NCI-H2081 treated with DMSO at 0.1 percent for 48 hours (cell line): ENCODE measurements at places on chromosomes 6 and 20.

GRCh38 chr6:149942461-149942829, 631 bp downstream of the ULBP2 start:
- no peak for DNase-seq

DNA sequence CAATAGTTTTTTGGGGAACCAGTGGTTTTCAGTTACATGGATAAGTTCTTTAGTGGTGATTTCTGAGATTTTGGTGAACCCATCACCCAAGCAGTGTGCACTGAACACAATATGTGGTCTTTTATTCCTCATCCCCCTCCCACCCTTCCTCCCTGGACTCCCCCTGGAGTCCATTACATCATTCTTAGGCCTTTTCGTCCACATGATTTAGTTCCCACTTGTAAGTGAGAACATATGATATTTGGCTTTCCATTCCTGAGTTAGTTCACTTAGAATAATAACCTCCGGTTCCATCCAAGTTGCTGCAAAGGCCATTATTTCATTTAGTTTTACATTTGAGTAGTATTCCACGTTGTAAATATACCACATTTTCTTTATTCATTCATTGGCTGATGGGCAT, 28.3 kb downstream of the RPP40 start:
- DNase-seq, result no peak

- DNase-seq, result no peak
Observed at GRCh38 chr20:24958506-24959385, 9.7 kb downstream of the CST7 start.

DNA sequence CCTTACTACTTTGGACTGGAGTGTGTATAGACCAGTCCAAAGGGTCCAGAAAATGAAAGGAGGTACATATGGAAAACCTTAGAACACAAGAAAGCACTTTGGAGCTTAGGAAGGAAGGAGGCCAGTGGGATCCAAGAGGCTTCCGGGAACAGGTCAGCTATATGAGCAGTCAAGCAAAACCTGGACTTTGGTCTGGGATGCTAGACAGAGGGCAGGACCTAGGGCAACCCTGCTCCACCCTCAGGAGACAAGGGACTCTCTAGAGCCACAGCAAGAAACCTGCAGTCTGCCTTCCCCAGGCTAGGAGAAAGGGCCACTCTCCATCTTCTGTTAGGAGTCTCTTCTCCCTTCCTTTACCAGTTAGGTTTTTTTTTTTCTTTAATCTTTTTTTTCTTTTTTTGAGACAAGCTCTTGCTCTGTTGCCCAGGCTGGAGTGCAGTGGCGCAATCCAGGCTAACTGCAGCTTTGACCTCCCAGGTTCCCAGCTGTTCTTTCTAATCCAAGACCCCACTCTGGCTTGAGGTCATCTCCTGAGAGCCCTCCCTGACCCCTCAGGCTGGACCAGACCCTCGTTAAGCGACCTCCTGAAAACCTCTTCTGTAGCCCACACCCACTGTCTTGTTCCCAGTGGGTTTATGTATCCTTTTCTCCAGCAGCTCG, 4.6 kb downstream of the KCNK5 start:
- DNase-seq, result no peak

DNA sequence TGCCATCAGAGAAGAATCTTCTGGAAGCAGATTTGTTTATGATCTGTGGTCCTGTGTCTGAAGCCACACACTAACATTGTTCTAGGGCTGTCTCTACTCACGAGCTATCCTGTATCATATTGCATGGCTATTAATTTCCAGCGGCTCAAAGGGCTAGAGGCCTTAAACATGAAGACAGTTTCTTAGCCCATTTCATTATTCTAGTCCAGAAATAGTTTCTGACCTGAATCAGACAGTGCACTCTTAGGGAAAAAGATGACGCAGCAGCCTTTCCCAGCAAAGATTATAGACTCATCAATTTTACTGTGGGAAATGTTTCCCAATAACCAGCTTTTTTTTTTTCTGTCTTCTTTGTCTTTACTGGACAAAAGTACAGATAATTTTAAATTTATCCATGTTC, 105.3 kb upstream of the SUPT3H start:
- no peak for DNase-seq

DNA sequence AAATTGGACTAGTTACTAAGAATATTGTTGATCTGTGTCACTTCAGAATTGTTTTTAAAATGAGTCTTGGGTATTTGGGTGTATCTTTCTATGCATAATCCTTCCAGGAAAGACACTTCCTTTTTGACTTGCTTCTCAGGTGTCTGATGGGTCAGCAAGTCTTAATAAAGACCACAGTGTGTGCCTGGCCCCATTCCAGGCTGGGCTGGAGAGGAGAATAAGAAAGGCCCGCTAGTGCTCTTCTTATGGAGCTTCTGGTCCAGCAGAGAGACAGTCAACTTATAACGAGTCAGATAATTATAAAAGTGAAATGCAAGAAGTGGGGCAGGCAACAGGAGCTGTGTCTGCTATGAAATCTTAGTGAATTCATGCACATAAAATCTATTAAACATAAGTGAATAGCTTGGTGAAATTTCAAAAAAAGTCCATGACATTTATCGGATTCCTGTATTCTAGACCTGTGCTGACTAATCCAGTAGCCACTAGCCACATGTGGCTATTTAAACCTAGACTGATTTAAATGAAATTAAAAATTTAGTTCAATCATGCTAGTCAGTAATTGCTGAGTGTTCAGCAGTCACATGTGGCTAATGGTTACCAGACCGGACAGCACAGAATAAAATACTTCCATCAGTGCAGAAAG, 42.6 kb downstream of the RNF144B start:
- DNase-seq, result no peak

- no peak for DNase-seq
Observed at GRCh38 chr6:43738877-43739641, 31.0 kb upstream of the VEGFA start.

DNA sequence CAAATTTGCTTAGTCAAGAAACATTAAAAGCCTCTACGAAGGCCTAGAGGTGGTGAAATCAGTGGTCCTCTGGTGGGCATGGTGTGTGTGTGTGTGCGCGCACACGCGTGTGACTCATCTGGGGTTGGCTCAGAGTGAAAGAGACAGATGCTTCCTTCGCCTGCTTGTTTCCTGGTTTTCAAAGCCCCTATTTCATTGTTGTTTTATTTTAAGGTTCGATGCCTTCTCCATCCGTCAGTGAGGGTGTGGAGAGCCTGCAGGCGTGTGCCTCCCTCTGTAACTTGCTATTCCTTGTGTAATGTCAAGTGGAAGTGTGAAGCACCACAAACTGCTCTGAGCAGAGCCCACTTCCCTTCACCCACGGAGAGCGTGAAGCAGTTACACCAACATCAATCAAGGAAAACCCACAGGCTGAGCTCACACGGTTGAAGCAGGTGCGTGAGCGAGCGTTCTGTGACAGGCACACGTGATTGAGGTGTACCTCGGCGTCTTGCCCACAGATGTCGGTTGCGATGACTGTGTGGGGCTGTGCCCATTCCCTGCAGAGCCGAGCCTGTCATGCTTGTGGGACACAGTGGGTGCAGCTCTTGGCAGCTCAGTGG, 233.9 kb downstream of the PRL start:
- DNase-seq, result no peak

GRCh38 chr20:58153121-58153520, 75.3 kb downstream of the ANKRD60 start:
- no peak for DNase-seq

DNA sequence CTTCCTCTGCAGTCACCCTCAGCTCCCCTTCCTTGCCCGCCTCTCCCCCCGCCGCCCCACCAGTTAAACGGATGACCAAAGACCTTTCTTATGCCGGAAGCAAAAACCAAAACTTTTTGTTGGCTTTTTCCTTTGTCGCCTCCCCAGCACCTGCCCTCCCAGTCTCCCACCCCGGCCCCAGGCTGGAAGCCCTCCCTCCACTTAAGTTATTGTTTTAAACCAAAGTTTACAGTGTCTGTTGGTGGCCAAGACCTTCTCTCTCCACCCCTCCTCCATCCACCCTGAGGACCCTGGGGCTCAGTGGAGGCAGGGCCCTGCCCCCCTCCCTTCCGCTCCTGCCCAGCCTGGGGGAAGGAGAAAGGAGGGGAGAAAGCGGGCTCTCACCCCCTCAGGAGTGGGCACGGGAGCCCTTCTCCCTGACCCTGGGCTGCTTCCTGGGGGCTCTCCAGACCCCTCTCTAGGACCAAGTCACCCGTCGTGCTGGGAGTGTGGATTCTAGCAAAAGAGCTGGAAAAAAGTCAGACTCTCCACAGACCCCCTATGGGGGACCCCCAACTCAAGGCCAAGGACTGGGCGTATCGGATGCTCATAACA, 38.3 kb upstream of the MDFI start:
- DNase-seq, result no peak

- DNase-seq, result no peak
Observed at GRCh38 chr20:53847837-53848170, 222.6 kb downstream of the BCAS1 start.

- no peak for DNase-seq
Observed at GRCh38 chr6:157961832-157962575, 19.7 kb upstream of the SYNJ2 start.

GRCh38 chr6:141833001-141833655, 299.6 kb upstream of the GJE1 start:
- DNase-seq, result no peak

DNA sequence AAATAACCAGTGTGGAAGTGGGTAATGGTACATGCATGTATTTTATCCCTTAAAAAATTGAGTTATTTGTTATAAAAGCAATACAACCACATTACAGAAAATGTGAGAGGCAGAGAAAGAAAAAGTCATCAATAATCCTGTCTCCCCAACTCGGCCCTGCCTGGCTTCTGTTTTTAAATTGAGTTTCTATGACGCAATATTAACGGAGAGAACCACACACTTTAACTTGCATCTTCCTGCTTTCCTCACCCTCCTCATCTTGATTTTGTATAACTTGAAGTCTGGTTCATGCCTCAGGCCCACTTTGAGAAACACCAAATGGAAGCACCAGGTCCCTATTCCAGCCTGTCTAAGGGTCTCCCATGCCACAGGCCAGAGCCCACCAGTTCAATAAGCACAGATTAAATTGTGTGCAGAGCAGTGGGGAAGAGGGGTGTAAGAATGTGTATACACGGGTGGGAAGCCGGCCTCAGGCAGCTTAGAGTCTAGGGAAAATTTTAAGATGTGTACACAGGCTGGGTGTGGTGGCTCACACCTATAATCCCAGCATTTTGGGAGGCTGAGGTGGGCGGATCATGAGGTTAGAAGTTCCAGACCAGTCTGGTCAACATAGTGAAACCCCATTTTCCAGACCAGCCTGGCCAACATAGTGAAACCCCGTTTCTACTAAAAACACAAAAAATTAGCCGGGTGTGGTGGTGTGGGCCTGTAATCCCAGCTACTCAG, 15.9 kb downstream of the KCNK5 start:
- DNase-seq, result no peak

DNA sequence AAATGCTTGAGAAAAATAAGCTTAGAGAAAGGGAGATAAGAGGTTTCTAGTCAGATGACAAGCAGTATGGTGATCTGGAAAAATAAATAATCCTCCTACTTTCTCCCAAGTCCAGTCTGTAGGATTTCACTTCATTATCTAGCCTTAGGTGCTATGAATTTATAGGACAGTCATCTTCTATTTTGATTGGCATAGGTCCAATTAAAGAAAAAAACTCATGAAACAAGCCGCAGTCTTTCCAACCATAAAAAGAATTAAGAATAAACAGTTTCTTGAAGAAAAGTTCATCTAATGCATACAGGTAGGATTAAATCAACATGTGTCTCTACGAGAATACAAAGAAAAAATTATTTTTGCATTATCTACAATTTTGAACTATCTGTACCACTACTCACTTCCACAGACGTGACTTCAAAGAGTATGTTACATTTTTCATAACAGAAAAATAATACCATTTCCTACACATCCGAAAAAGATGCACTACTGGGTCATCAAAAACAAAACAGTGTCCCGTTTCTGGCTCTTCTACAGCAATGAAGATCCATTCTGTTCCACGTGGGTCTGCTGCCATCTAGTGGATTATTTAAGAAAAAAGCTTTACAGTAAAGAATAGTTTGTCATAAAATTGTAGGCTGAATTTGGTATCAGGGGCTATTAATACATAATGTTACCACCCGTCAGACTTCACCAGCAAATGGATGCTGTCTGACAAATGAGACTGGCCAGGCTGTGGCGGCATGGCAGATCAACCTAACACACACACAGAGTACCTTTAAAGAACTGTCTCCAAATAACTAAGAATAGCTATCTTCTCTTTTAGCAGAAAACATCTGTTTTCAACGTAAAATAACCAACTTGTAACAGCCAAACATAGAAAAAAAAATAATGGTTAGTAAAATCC, 28.9 kb downstream of the STX7 start:
- DNase-seq, result no peak

- DNase-seq, result peak; percentile 75
Observed at GRCh38 chr6:155314773-155315515, 660 bp upstream of the TFB1M start.

DNA sequence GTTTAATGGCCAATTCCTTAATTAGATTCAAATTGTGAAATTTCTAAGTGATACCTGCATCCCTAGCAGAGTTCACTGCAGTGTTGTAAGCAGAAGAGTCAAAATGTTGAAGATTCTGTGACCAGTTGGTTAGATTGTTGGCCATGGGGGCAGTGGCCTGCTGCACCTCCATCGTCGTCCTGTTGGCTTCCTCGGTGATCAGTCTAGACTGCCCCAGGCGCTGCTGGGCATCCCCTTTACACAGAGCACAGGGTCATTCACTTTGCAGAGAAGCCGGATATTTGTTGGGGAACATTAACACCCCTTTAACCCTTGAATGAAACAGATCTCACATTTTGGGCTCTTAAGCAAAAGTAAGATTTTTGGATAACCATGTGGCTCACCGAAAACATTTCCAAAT, 60.7 kb downstream of the FAM229B start:
- no peak for DNase-seq

DNA sequence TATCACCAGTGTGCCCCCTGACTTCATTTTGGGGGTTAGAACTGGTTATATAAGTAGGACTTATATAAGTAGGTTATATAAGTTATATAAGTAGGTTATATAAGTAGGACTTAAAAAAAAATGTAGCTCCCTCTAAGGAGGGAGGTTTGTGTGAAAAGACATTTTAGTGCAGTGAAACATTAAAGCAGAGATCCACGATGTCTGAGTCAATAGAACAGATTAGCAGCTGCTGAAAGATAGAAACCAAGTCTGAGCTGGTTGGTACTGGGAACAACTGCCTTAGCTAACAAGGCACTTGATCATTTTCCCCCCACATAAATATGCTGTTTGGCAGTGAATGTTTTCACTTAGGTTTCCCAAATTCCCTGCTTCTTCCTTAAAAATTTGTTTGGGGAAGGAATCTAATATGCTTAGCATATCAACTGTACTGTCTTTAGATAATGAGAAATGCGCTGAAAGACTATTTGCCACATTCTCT, 2.1 kb upstream of the RPS12 start:
- no peak for DNase-seq

GRCh38 chr6:169425628-169426370, 172.2 kb upstream of the THBS2 start:
- DNase-seq, result no peak

- peak; percentile 2 for DNase-seq
Observed at GRCh38 chr6:70520575-70520974, 46.2 kb upstream of the SDHAF4 start.

- no peak for DNase-seq
Observed at GRCh38 chr6:1498491-1499113, 109.2 kb downstream of the FOXF2 start.
